Stomach (tissue), 19 donors: ENCODE measurements at places on chromosomes 1 and 21. TPM values are rescaled to one million over a fixed set of nuclear protein-coding genes. Genes with fewer than 3 reads are reported as not detected.

Gene CELA2B
- total RNA-seq: not detected

Gene BCL2L15
- total RNA-seq: 46.0 TPM

Gene TMPRSS2
- total RNA-seq: 554 TPM

Gene F13B
- not detected for total RNA-seq

Gene TRIM17
- total RNA-seq: not detected

Gene ABCA4
- total RNA-seq: 1.2 TPM

Gene SLC22A15
- 5.8 TPM for total RNA-seq

Gene AMY1C
- not detected for total RNA-seq

Gene CADM3
- 7.5 TPM for total RNA-seq

Gene RAB25
- 221 TPM for total RNA-seq

Gene RNU1-4
- total RNA-seq: under 0.01 TPM

Gene F5
- 0.87 TPM for total RNA-seq

Gene KLHL20
- total RNA-seq: 10.7 TPM

Gene CNTN2
- total RNA-seq: not detected

Gene MARK1
- total RNA-seq: 2.7 TPM
